ENCODE measurements at places on chromosomes 11 and 22.

GRCh38 chr11:121592708-121593107 is 139.9 kb upstream of the SORL1-AS1 start:
- DNase-seq = no peak

DNA sequence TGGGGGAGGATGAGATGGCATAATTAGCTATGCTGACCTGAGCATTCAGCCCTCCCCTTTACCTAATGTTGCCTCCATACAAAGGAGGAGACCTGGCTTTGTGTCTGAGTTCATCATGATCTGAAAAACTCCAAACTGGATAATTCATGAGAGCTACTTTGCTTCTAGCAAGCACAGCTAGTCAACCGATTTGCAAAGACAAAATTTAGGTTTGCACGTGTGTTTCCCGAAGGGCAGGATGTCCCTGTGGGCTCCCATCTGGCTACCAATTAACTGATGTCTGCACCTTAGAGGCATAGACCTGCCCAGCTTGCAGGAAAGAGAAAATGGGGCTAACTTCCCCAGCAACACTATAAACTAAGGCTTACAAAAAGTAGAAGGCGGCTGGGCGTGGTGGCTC is 42.2 kb upstream of the POU2AF1 start:
- no peak for DNase-seq

DNA sequence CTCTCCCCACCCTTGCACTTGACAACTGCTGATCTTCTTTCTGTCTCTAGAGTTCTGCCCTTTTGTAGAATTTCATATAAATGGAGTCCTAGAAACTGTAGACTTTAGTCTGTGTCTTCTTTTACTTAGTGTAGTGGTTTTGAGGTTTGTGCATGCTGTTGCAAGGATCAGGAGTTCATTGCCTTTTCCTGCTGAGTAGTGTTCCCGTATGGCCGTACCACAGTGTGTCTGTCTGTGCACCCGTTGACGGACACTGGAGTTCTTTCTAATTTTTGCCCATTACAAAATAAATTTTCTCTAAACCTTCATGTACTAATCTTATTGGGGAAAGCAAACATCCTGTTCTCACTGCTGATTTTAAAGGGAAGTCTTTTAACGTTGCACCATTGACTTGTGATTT is 138.1 kb downstream of the TBC1D22A start:
- DNase-seq = no peak

GRCh38 chr11:20035701-20036601 is 124.3 kb downstream of the DBX1 start:
- no peak for DNase-seq

GRCh38 chr22:37186228-37186996 is 1.6 kb downstream of the C1QTNF6 start:
- no peak for DNase-seq

All from H1 (cell line).